ENCODE measurements at places on chromosomes 5 and 9. TPM values are rescaled to one million over a fixed set of nuclear protein-coding genes. Genes with fewer than 3 reads are reported as not detected.

The PCDHB8 gene
- 0.80 TPM for total RNA-seq

The RGS14 gene
- total RNA-seq: 9.0 TPM

The TMEM174 gene
- not detected for total RNA-seq

The ICE1 gene
- 34.1 TPM for total RNA-seq

The RALGPS1 gene
- 5.8 TPM for total RNA-seq

The OGN gene
- 14.1 TPM for total RNA-seq

GRCh38 chr9:130543368-130543767, 36.0 kb upstream of the FUBP3 start:
- H3K36me3 ChIP-seq: no peaks in the 10 kb centered on the region
- no peak overlapping the region for H3K27ac ChIP-seq
- no peak for DNase-seq
- H3K4me1 ChIP-seq: no peaks in the 10 kb centered on the region

DNA sequence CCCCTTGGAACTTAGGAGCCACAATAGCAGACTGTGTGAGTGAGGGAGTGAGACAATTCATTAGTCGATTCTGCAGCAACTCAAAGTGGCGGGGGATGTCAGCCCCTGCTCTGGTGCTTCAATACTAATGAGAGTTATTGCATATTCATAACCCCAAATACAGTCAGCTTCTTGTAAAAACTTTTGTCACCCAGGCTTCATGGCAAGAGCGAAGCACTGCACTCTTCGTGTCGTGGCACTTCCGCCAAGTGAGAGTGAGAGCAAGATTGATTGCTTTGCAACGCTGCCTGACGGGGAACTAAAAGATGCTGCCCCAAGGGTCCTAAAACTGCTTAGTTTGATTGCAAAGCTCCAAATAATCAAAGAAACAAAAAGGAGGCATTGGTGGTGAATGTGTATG, 150.9 kb downstream of the NR2F1-AS1 start:
- H3K4me3 ChIP-seq: no peak overlapping the region
- H3K36me3 ChIP-seq: no peaks in the 10 kb centered on the region
- no peaks in the 10 kb centered on the region for H3K4me1 ChIP-seq

GRCh38 chr5:72109062-72109411, 1.8 kb downstream of the MAP1B start:
- H3K4me3 ChIP-seq: peak overlapping the region; percentile 72
- no peaks in the 10 kb centered on the region for H3K4me1 ChIP-seq
- DNase-seq: no peak
- H3K27me3 ChIP-seq: peaks cover 6% of the 10 kb centered on the region
- H3K36me3 ChIP-seq: no peaks in the 10 kb centered on the region

DNA sequence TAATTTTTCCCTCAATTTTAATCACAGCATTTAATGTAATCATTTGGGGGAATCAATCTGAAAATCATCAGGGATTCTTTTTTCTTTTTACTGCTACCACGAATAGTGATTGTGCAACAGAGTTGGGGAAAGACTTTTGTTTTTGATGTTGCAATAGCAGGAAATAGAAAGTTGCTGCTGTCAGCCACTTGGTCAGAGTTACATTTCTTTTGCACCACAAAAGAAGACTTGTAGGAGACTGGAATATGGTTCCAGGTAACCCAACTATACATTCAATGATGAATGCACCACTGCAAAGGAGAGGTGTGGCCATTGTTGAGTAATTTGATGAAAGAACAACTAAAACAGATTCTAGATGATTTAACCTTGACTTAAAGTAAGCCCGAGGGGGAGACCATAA, 46.3 kb upstream of the PALM2AKAP2 start:
- H3K27me3 ChIP-seq: no peaks in the 10 kb centered on the region
- H3K4me3 ChIP-seq: no peak overlapping the region
- H3K4me1 ChIP-seq: no peaks in the 10 kb centered on the region
- DNase-seq: no peak
- H3K27ac ChIP-seq: no peak overlapping the region

- no peaks in the 10 kb centered on the region for H3K27me3 ChIP-seq
- no peaks in the 10 kb centered on the region for H3K4me1 ChIP-seq
- no peaks in the 10 kb centered on the region for H3K36me3 ChIP-seq
- no peak overlapping the region for H3K27ac ChIP-seq
Measured at GRCh38 chr9:21513431-21513830, 31.3 kb upstream of the IFNE start.

- H3K4me3 ChIP-seq: no peak overlapping the region
- no peaks in the 10 kb centered on the region for H3K36me3 ChIP-seq
- H3K27me3 ChIP-seq: no peaks in the 10 kb centered on the region
- H3K4me1 ChIP-seq: peaks cover 6% of the 10 kb centered on the region
Measured at GRCh38 chr5:152271420-152271819, 133.7 kb downstream of the NMUR2 start.

GRCh38 chr5:171157775-171158174, 151.3 kb upstream of the TLX3 start:
- no peaks in the 10 kb centered on the region for H3K36me3 ChIP-seq
- no peak overlapping the region for H3K4me3 ChIP-seq
- H3K27ac ChIP-seq: no peak overlapping the region
- no peak for DNase-seq
